ENCODE measurements at places on chromosomes 5 and 9.

DNA sequence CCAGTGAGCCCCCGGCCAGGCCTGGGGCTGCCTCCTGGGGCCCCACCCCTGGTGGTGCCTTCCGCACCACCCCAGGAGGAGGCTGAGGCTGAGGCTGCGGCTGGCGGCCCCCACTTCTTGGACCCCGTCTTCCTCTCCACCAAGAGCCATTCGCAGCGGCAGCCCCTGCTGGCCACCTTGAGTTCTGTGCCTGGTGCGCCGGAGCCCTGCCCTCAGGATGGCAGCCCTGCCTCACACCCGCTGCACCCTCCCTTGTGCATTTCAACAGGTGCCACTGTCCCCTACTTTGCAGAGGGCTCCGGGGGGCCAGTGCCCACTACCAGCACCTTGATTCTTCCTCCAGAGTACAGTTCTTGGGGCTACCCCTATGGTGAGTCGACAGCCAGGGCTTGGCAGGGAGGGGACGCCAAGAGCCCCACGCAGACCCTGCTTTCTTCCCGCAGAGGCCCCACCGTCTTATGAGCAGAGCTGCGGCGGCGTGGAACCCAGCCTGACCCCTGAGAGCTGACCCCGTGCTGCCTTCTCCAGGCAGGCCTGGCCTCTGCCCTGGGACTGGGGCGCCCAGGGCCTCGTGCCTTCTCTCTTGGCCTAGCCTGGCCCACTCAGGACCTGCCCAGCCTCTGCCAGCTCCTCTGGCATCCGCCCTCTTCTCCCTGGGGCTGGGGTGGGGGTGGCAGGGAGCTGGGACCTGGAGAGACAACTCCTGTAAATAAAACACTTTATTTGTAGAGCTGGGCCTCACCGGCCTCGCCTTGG is 4.0 kb upstream of the EHMT1 start:
- DNase-seq, result no peak

GRCh38 chr9:113692256-113692655 is 183.9 kb upstream of the ZNF618 start:
- no peak for DNase-seq

DNA sequence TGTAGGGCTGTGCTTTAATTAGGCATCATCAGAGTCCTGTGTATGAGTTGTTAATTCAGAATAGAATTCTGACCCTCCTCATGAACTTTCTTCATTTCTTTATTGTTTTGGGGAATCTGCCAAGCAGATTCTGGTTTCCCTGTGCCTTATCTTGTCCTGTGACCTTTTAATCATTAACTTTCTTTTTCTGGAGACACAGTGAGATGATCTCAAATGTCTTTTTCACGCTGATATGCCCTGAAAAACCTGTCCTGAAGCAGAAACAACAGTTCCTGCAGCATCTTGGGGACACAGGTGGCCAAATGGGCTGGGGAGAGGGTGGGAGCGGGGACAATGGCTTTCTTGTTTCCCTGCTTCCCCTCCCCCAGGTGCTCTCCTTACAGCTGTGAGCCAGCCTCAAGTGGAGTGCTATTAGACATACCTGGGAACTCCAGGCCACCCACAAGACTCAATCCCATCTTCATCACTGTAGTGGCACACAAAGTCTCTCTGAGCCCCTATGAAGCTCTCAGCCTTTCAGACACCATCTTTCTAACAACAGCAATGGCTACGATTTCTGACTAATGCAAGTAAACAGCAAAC is 213.8 kb downstream of the ATP10B start:
- DNase-seq, result no peak

DNA sequence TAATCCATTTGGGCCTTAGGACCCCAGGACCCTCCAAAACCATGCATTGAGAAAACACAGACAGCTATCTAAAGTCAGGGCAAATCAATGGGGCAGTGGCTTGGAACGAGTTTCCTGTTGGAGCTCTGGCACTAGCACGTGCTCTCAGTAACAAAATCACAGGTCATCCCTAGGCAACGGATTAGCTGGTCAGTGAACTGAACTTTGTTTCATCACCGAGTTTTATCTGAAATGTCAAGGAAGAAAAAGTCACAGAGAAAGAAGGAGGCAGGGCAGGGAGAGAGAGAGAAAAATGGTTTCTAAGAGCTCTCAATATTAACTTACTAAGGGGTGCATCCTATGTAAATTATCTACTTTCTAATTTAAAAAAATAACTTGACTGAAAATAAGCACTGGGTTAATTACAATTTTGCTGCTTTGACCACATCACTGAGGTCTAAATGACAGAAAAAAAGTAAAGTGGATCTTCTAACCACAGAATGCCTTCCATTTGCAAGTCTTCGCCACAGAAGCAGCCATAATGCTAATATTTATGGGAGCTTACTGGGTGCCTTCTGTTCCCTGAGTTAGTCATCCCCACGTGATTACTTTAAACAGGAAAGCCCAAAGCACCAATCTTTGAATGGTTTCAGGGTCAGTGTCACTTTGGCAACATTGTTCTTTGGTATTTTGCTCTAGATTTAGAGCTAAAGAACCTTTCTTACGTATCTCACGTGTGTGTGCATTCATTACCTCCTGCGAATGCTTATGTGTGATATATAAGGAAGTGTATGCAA is 503.9 kb downstream of the RASEF start:
- no peak for DNase-seq

GRCh38 chr5:151153300-151153699 is 4.3 kb downstream of the ANXA6 start:
- DNase-seq, result no peak

GRCh38 chr5:122805481-122805880 is 30.6 kb downstream of the SNX2 start:
- no peak for DNase-seq

- no peak for DNase-seq
Observed at GRCh38 chr9:93576258-93577077, at the start of gene PHF2. Gene PHF2 (plus strand): TSS chr9:93576584. CDS start chr9:93576774, 190 bp downstream.

DNA sequence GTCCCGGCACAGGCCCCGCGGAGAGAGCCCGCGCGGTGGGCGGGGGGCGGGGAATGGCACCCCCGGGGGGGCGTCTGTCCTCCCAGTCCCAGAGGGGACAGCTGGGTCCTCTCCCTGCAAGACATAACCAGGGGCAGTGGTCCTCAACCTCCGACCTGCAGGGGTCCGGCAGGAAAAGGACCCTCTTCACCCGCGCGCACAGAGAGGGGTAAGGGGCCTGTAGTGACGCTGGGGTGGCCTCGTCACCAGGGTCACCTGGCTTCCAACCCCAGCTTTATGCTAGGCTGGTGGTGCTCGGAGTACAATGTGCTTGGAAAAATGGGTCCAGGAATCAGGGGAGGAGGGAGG is 34.2 kb downstream of the LHX2 start:
- DNase-seq, result no peak

- DNase-seq, result no peak
Observed at GRCh38 chr5:23895614-23896013, 388.2 kb downstream of the PRDM9 start.

GRCh38 chr9:87883990-87884389 is 1.3 kb downstream of the SPATA31E1 start:
- no peak for DNase-seq

DNA sequence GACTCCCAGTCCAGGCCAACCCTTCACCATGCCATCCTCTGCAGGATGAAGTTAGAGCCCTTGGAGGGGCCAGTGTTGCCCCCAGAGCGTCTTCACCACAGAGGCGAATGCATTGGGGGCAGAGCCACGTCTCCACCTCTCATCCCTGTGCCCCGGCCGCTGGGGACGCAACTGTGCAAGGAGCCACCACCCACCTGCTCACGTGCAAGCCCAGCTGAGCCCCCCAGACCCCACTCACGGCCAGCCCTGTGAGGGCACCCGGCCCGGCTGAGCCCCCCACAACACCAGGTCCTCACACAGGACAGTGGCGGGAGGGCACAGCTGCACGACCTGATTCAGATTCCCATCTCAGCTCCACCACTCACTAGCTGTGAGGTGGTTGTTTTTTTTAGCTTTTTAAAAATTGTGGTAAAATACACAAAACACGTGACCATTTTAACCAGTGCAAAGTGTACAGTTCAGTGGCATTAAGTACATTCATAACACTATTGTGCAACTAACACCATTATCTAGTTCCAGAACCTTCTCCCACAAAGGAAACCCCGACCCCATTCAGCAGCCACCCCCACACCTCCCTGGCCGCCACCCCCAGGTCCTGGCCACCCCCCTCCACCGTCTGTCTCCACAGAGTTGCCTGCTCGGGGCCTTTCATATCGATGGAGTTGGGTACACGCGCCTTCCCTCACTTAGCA is 33.5 kb upstream of the UBAC1 start:
- no peak for DNase-seq

GRCh38 chr9:1269533-1270315 is 219.6 kb downstream of the DMRT2 start:
- no peak for DNase-seq

DNA sequence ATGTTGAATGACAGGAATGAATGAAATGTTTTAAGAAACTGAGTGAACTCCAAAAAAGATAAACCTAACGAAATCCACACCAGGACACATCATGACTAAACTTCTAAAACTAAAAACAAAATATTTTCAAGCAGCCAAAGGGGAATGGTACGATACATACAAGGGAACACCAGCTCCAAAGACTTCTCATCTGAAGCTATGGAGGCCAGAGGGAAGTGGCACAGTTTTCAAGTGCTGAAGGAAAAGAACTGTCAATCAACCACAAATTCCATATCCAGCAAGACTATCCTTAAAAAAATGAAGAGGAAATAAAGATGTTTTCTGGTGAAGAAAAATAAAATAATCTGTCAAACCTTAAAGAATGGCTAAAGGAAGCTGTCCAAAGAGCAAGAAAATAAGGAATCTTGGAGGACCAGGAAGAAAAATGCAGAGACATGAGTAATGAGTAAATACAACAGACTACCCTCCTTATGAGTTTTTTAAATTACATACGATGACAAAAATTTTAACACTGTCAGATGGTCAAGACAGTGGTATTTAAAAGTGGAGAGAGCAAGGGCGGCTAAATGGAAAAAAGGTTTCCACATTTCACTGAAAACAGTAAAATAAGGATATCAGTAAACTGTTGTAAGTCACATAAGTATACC is 12.0 kb downstream of the CAMSAP1 start:
- no peak for DNase-seq

GRCh38 chr9:120946259-120946658 is 19.7 kb upstream of the TRAF1 start:
- no peak for DNase-seq

DNA sequence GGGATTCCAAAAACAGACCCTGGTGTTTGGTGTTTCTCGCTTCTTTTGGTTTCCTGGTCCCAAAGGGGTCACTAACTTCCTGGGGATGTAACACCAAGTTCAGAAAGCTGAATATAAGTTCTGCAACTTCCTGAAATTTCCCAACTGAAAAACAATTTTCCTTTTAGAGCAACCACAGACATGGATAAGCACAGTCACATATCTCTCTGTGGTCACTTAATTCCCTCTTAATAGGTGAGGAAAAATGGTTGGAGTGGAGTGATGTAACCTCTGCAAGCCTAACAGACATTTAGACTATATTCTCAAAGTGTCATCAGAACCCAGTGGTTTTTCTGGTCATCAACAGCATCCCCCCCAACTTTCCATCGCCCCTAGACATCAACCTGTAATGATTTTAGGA is 135.3 kb downstream of the PRELID2 start:
- no peak for DNase-seq

- no peak for DNase-seq
Observed at GRCh38 chr5:124986170-124986569, 239.7 kb upstream of the ZNF608 start.

GRCh38 chr9:128902351-128903078 is 18.3 kb upstream of the PHYHD1 start:
- no peak for DNase-seq

DNA sequence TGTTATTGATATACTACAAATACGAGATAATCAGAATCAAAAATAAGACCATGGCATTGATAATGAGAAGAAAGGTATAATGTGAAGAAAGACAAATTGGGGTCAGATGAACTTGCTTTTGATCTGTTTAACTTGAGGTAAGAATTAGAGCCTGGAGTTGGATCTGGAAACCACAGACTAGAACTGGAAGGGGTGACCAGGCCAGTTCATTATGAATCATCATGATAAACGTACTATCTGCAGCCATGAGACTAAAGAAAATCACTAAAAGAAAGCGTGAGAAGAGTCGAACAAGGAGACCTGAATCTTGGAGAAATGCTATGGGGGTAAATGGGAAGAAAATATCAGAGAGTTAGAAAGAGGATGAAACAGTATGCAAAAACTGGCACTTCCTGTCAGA is 967.5 kb downstream of the NR2F1-AS1 start:
- DNase-seq, result no peak

- DNase-seq, result no peak
Observed at GRCh38 chr5:170538696-170539586, 35.1 kb downstream of the KCNIP1 start.

- DNase-seq, result no peak
Observed at GRCh38 chr5:21154526-21154925, 1166.5 kb upstream of the CDH18 start.

DNA sequence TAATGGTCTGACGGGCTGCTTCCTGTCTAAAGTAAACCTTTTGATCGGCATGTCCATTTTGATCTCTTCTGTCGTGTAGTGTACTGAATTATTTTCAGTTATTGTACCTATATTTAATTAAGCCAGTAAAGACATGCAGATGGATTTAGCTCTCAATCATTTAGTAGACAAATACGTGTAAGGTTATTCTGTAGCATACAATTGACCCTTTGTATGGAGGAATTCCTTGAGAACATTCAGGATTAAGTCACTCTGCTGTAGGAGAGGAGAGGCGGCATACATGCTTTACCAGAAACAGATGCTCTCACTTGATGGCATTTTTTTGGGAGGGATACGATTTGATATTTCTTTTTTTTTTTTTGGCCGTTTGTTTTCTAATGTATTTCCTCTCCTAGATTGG is 141.0 kb downstream of the PBX3 start:
- DNase-seq, result no peak

DNA sequence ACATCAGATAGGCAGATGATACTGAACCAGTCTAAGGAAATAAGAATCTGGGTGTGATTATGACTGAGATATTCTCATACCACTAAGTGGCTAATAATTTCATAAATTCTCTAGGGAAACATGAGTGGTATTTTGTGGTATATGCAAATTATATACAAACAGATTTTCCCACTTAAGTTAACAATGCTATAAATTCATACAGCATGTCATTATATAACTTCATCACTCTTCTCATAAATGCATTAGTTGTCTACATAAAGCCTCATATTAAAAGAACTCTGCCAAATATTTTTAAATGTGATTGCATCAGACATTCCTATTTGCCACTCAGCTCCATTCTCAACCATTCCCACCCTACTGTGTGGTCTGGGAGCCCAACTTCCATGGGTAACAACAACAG is 226.5 kb downstream of the TLE1 start:
- peak; percentile 57 for DNase-seq

GRCh38 chr9:27505744-27506161 is 18.3 kb upstream of the IFNK start:
- DNase-seq, result no peak

- no peak for DNase-seq
Observed at GRCh38 chr5:41032973-41033372, 38.2 kb downstream of the MROH2B start.

DNA sequence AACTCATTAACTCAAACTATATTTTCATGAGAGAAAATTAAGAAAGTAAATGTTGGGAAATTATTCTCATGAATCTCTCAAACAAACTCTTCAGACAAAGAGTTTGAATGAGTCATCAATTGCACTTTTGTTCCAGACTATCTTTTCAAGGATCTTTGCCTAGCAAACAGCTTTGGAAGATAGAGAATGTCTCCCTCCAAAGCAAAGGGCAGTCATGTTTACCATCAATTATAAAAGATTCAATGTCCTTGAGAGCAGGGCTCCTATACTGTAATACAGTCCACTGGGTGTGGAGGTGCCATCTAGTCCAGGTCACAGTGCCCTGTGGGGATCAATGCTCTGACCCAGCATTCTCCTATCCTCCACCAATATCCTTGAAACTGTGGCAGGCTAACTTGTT is 1429.3 kb downstream of the EFNA5 start:
- DNase-seq, result no peak

GRCh38 chr9:137233143-137233980 is 2.7 kb downstream of the SLC34A3 start:
- DNase-seq, result no peak

Data from BJ (cell line).